GM23248 (cell line): ENCODE measurements at places on chromosomes 2 and 18. TPM values are rescaled to one million over a fixed set of nuclear protein-coding genes. Genes with fewer than 3 reads are reported as not detected.

DNA sequence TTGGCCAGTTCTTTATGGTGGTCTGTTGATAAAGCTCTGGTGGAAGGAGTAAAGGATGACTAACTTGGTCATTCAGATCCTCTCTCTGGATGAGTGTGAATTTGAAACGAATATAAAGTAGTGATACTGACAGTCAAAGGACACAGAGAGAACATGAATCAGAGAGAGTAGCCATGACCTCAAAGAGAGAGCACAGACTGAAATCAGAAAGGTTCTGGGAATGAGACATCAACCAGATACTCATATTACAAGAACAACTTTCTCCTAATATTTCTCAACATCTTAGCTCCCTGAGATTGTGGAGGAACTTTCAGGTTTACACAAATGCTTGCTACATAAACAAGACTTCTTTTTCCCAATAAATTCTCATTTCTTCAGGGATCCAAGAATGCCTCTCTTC is 849.1 kb upstream of the CHAC2 start:
- no peaks in the 10 kb centered on the region for H3K27me3 ChIP-seq
- DNase-seq = no peak
- H3K4me3 ChIP-seq = no peak overlapping the region
- H3K4me1 ChIP-seq = no peaks in the 10 kb centered on the region
- H3K27ac ChIP-seq = no peak overlapping the region
- H3K36me3 ChIP-seq = no peaks in the 10 kb centered on the region

DNA sequence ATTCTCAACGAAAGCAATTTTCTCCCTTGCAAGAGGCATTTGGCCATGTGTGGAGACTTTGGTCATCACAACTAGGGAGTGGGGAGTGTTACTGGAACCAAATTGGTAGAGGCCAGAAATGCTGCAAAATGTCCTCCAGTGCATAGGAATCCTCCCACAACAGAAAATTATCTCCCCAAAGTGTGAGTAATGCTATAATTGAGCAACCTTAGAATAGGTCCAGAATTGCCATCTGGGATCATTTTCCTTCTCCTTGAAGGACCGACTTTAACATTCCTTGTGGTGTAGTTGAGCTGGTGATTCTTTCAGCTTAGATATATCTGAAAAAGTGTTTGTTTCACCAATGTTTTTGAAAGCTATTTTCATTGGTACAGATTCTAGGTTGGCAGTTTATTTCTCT is 111.2 kb upstream of the SMIM21 start:
- DNase-seq = peak; percentile 91
- peaks cover 17% of the 10 kb centered on the region for H3K4me1 ChIP-seq
- H3K36me3 ChIP-seq = no peaks in the 10 kb centered on the region
- H3K27me3 ChIP-seq = no peaks in the 10 kb centered on the region
- H3K27ac ChIP-seq = peak overlapping the region; percentile 29; the same call in 1 of the 2 replicates

DNA sequence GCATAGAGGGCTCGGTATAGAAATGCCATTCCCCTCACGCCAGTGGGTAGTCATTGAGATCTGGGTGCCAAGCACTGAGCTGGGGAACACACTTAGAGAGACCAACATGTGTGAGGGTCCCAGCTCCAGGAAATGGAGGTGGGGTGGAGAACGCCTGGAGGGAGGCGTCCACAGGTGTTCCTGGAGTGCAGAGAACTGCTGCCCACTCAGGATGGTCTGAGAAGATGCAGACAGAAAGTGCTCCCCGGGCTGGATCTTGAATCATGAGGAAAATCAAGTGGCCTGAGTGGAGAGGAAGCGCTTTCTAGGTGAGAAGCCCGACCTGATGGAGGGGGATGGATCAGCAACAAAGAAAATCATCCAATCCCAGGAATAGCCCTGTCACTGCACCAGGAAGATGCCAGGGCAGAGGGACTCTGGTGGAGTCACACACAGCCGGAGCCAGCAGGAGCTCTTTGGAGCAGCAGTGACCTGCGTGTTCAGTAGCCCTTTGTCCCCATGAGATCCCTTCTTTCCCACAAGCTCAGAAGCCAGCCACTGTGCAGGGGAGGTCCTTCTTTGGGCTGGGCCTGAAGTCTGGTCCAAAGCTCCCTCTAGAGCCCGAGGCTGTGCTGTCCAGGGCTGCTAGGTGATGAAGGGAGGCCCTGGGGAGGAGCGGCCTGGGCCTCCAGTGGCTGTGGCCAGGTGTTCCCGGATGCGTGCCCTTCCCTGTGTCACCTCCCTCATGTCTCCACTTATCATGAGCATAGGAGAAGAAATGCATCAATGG is 112.3 kb downstream of the RNF144A start:
- H3K27me3 ChIP-seq = no peaks in the 10 kb centered on the region
- no peaks in the 10 kb centered on the region for H3K36me3 ChIP-seq
- no peaks in the 10 kb centered on the region for H3K4me1 ChIP-seq
- no peak for DNase-seq
- no peak overlapping the region for H3K4me3 ChIP-seq
- no peak overlapping the region for H3K27ac ChIP-seq

CCDC121 gene
- 1.6 and 3.4 TPM in 2 replicates for total RNA-seq

- peaks cover 7% of the 10 kb centered on the region; the same call in 1 of the 2 replicates for H3K4me1 ChIP-seq
- no peaks in the 10 kb centered on the region for H3K27me3 ChIP-seq
- DNase-seq = peak; percentile 58
- H3K36me3 ChIP-seq = no peaks in the 10 kb centered on the region
- no peak overlapping the region for H3K4me3 ChIP-seq
Measured at GRCh38 chr2:180505203-180505602, 475.2 kb upstream of the UBE2E3 start.

SCN3A gene
- 0.11 TPM in 1 of 2 replicates, not detected in the other for total RNA-seq

DNA sequence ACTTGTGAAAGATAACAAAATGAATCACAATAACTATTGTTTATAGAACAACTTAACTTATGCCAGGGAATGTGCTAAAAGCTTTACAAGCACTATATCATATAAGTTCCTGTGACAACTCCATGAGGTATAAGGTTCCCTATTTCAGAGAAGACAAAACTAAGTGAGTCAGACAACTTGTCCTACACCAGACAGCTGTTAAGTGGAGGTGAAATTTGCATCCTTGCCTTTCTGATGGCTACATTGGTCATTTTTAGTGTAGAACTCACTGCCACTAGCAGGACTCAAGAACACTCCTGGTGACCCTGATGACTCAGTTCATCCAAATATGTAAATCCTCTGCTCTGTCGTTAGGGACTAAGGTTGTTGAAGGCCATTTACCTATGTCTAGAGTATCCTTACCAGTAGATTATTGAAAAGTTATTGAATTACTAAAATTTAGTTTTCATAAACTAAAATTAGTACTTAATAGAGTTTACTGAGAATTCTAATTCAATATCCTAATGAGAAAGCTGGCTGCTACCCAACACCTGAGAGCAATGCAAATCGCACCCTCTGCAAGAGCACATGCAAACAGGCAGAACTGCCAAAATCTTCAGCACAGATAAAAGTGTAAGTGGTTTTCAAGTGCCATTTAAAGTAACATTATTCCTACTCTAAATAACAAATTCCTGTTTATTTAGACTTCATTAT is 636.2 kb downstream of the NRXN1 start:
- DNase-seq = no peak
- no peaks in the 10 kb centered on the region for H3K36me3 ChIP-seq
- no peak overlapping the region for H3K27ac ChIP-seq

DNA sequence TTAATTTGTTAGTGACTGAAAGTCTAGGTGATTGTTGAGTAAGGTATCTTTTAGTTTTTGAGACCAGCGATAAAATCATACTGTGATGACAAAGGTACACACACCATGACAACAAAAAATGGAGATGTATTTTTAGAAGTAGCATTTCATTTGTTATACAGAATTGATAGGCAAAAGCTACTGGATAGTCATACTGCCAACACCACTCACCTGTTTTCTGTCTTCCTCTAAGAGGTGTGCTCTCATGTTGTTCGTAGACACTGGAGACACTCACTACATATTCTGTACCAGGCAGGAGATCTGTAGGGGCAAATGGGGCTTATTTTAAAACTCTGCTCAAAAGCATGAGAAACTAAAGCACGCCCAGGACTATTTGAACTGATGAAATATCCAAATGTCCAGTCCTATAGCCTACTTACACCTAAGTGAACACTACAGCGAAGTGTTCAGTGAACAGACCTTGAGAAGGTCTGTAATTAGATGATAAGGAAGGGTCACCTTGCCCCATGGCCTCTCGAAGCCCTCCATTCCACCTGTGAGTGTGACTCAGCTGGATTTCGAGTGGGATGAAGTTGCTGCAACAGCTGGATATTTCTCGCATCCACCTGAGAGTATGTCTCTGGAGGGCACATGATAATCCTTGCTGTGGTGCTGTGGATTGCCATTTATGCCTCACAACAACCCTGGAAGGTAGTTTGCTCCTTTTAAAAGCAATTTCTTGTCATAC is 47.7 kb downstream of the FN1 start:
- peak overlapping the region; percentile 68 for H3K27ac ChIP-seq
- peaks cover 5% of the 10 kb centered on the region; the same call in 1 of the 2 replicates for H3K4me1 ChIP-seq
- H3K36me3 ChIP-seq = peaks cover 91% of the 10 kb centered on the region
- no peaks in the 10 kb centered on the region for H3K27me3 ChIP-seq
- no peak overlapping the region for H3K4me3 ChIP-seq

DNA sequence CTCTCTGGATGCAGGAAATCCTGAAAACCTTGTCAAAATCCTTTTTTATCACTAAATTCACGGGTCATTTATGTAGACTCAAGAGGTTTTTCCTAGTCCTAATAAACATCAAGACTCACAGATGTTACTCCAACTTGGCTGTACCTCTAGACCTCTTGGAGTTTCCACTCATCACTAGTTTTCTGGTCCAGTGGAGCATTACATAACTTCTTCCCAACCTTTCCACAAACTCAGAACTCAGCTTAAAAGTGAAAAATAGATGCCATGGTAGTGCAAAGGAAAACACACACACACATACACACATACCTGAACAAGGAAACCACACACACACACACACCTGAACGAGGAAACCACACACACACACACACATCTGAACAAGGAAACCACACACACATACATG is 807.2 kb downstream of the LRP1B start:
- H3K27me3 ChIP-seq = no peaks in the 10 kb centered on the region
- H3K27ac ChIP-seq = no peak overlapping the region
- H3K36me3 ChIP-seq = no peaks in the 10 kb centered on the region
- DNase-seq = no peak
- H3K4me3 ChIP-seq = no peak overlapping the region
- H3K4me1 ChIP-seq = no peaks in the 10 kb centered on the region

DYTN gene
- total RNA-seq = not detected in 2 replicates

GRCh38 chr2:240960971-240961876 is 37.2 kb upstream of the SNED1 start:
- no peak for DNase-seq
- H3K4me1 ChIP-seq = peaks cover 14% of the 10 kb centered on the region; the same call in 1 of the 2 replicates
- H3K4me3 ChIP-seq = no peak overlapping the region
- H3K36me3 ChIP-seq = no peaks in the 10 kb centered on the region

- H3K4me3 ChIP-seq = no peak overlapping the region
- peak; percentile 24 for DNase-seq
- no peak overlapping the region for H3K27ac ChIP-seq
- no peaks in the 10 kb centered on the region for H3K36me3 ChIP-seq
Measured at GRCh38 chr2:240894006-240894405, 1.9 kb downstream of the MAB21L4 start.

DNA sequence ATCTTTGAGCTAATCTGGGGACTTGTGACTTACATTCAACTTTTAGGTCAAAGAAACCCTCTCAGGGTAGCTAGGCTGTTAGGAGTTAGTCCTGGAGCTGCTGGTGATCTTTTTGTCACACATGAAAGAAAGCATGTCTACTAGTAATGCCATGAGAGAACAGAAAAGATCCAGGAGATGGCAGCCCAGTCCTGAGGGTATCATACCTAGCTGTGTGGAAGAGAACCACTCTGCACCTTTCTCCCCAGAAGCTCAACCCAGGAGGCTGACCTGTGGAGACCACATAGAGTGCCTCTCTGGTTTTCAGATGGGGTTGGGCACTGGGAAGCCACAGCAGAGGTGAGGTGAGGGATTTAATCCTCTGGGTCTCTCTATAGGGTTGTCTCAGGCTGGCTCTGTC is 460.2 kb upstream of the UBE2E3 start:
- no peaks in the 10 kb centered on the region for H3K27me3 ChIP-seq
- peaks cover 57% of the 10 kb centered on the region for H3K4me1 ChIP-seq
- no peak overlapping the region for H3K4me3 ChIP-seq
- no peak overlapping the region for H3K27ac ChIP-seq

- H3K4me3 ChIP-seq = no peak overlapping the region
- H3K4me1 ChIP-seq = no peaks in the 10 kb centered on the region
- no peak for DNase-seq
- no peaks in the 10 kb centered on the region for H3K36me3 ChIP-seq
- no peak overlapping the region for H3K27ac ChIP-seq
- H3K27me3 ChIP-seq = no peaks in the 10 kb centered on the region
Measured at GRCh38 chr2:213787869-213788268, 503.6 kb downstream of the SPAG16 start.

NEU2 gene
- total RNA-seq = not detected in 2 replicates

- DNase-seq = no peak
- no peaks in the 10 kb centered on the region for H3K27me3 ChIP-seq
- H3K27ac ChIP-seq = no peak overlapping the region
- no peaks in the 10 kb centered on the region for H3K36me3 ChIP-seq
- no peak overlapping the region for H3K4me3 ChIP-seq
Measured at GRCh38 chr2:192885569-192886160, 690.9 kb upstream of the TMEFF2 start.

- no peak overlapping the region for H3K4me3 ChIP-seq
- no peaks in the 10 kb centered on the region for H3K27me3 ChIP-seq
- no peak overlapping the region for H3K27ac ChIP-seq
- no peaks in the 10 kb centered on the region for H3K4me1 ChIP-seq
Measured at GRCh38 chr18:78583739-78584458, 395.7 kb upstream of the SALL3 start.

- H3K4me3 ChIP-seq = peak overlapping the region; percentile 55
- DNase-seq = peak; percentile 85
- H3K4me1 ChIP-seq = peaks cover 71% of the 10 kb centered on the region
- H3K27me3 ChIP-seq = no peaks in the 10 kb centered on the region
- H3K27ac ChIP-seq = peak overlapping the region; percentile 87
- peaks cover 83% of the 10 kb centered on the region for H3K36me3 ChIP-seq
Measured at GRCh38 chr18:45951016-45951714, 16.0 kb downstream of the EPG5 start.

DNA sequence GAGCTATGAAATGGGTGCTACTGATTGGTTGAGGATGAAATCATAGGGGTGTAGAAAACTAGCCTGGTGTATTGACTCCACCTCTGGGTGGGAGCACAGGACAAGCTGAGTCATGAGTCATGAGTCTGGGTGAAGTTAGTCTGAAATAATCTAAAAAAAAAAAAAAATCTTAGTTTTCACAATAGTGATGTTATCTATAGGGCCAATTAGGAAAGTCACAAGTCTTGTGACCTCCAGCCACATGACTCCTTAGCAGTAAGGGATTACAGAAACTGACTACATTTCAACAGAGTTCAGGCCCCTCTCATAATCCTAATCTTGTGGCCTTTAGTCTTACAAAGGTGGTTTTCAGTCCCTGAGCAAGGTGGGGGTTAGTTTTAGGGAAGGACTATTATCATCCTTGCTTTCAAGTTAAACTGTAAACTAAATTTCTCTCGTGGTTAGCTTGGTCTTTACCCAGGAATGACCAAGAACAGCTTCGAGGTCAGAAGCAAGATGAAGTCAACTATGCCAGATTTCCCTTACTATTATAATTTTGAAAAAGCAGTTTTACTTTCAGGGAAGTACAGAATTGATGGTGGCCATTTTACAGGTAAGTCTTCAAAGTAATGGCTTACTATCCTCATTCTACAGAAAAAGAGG is 338.0 kb upstream of the GYPC start:
- H3K36me3 ChIP-seq = no peaks in the 10 kb centered on the region
- H3K27me3 ChIP-seq = no peaks in the 10 kb centered on the region
- no peak for DNase-seq
- H3K4me1 ChIP-seq = no peaks in the 10 kb centered on the region
- H3K27ac ChIP-seq = no peak overlapping the region

- no peaks in the 10 kb centered on the region for H3K36me3 ChIP-seq
- H3K27ac ChIP-seq = no peak overlapping the region
- H3K4me3 ChIP-seq = no peak overlapping the region
- peaks cover 5% of the 10 kb centered on the region; the same call in 1 of the 2 replicates for H3K27me3 ChIP-seq
- DNase-seq = no peak
Measured at GRCh38 chr2:148900350-148900837, 25.4 kb downstream of the KIF5C start.

CCDC74A gene
- total RNA-seq = 11.5 and 15.0 TPM in 2 replicates

PAX8 gene
- 2.1 and 5.8 TPM in 2 replicates for total RNA-seq

ANKRD29 gene
- 8.9 and 9.2 TPM in 2 replicates for total RNA-seq
